AG04450 (cell line): ENCODE measurements at places on chromosomes 2 and 18.

GRCh38 chr2:233413046-233413445 is 58.8 kb downstream of the DGKD start:
- no peak for DNase-seq

DNA sequence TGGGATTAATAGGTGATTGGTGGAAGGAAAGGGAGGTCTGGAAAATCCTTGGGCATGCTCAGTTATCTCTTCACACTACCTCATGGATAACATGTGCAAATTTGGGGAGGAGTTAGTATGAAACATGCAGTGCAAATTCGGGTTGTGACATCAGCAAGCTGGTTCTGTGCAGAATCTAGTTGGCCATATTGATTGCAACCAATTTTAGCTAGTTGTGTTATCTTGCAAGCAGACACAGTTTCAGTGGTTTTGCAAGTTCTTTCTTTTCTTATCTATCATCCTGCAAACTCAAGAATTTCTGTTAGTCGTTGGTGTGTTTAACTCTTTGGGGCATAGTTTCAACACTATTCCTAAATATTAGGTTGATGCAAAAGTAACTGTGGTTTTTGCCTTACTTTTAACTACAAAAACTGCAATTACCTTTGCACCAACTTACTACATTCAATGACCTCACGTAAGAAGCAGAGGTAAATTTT is 135.4 kb downstream of the PTH2R start:
- DNase-seq, result no peak

- peak; percentile 15 for DNase-seq
Measured at GRCh38 chr2:36287363-36288275, 68.0 kb upstream of the CRIM1 start.

DNA sequence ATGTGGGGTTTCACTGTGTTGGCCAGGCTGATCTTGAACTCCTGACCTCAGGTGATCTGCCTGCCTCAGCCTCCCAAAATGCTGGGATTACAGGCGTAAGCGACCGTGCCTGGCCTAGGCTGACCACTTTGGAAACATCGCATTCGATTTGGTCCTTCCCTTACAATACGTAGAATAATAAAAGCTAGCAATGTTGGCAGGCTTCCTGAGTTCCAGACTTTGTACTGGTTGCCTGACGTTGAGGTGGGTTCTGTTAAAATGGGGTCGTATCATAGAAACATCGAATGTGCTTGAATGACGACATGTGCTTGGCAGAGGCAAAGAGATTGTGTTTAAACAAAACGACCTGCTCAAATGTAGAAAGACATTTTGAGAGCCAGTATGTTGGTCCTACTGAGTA is 56.1 kb downstream of the LTBP1 start:
- no peak for DNase-seq

- DNase-seq, result no peak
Measured at GRCh38 chr2:59342166-59342565, 1101.0 kb upstream of the FANCL start.

DNA sequence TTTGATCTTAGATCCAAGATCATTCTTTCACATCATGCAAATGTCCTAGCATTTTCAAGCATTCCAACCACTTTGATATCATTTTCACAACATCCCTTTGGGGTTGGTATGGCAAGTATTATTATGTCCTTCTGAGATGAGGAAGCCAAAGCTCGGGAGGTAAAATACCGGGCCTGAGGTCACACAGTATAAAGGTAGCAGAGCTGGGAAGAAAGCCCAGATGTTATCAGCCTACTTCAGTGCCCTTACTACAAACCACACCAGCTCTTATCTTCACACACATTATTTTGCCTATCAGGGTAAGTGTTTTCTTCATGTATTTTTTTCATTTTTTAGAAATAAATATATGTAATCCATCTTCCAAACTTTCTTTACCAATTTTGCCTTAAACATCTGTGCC is 4.2 kb upstream of the B4GALT6 start:
- no peak for DNase-seq

GRCh38 chr18:7755753-7756475 is 188.8 kb downstream of the PTPRM start:
- DNase-seq, result no peak

DNA sequence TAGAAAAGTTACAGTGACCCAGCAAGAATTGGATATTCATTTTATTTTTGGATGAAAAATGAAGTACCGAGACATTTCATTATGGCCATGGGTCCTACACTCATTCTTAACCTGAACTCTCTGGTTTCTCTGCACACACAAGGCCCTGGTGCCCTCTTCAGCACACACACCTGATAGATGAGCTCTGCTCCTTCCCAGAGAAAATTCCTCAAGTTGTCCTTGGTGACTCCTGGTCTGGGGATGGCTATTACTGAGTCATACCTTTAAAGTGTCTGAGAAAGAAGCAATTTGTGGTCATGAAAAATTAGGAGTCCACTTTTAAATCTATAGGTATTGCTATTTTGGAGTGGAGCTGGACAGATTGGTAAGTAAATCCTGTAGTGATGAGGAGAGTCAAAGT is 311.5 kb downstream of the CDH2 start:
- no peak for DNase-seq

DNA sequence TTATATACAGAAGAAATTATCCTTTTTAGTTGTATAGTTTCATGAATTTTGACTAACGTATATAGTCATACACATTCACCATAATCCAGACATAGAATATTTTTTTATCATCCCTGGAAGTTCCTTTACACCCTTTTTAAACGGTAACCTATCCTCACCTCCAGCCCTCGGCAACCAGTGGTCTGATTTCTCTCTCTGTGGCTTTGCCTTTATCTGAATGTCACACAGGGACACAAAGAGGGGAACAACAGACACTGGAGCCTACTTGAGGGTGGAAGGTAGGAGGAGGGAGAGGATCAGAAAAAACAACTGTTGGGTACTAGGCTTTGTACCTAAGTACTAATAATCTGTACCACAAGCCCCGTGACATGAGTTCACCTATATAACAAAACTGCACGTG is 191.9 kb downstream of the MC4R start:
- no peak for DNase-seq

GRCh38 chr18:10080372-10080771 is 166.6 kb downstream of the VAPA start:
- no peak for DNase-seq

GRCh38 chr2:20231598-20232026 is 6.7 kb upstream of the SDC1 start:
- DNase-seq, result no peak

DNA sequence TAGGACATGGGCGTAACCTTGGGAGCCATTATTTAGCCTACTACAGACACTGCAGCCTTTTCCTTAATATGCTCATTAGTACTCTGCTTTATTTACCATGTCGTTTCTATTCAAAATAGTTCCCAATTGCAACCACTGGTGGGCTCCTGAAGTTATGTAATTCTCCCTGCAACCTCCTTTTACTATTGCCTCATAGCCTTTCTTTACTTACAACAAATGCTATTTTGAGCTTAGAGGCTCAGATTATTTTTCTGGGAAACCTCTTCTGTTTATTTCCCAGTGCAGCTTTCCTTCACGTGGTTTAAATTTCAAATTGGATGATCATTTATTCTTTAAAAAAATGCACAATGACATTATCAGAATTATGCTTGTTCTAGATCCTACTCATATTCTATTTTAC is 492.3 kb upstream of the TMEFF2 start:
- DNase-seq, result no peak

- DNase-seq, result no peak
Measured at GRCh38 chr2:102235491-102235890, 48.7 kb downstream of the IL1RL2 start.

GRCh38 chr2:122486705-122487415 is 731.4 kb downstream of the TSN start:
- DNase-seq, result no peak

DNA sequence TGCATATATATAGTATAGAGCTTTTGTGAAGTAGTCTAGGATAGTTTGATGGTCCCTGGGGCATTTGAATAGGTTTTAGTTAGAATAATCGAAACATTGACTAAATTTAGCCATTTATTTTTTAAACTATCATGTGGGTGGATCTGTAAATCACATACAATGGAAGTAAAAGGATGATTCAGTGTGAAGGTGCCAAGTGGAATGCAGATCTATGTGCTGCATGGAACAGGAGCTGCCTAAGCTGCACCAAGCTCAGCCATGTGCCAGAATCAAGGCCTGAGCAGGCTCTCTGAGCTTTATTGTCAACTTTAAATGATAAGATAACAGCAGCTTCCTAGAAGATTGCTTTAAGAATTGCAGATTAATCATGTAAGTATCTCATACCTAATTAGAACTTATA is 1996.2 kb upstream of the PIK3C3 start:
- DNase-seq, result no peak

GRCh38 chr2:177275040-177275742 is 10.7 kb upstream of the NFE2L2 start:
- peak; percentile 77 for DNase-seq

- no peak for DNase-seq
Measured at GRCh38 chr2:16741498-16741897, 75.9 kb upstream of the CYRIA start.

DNA sequence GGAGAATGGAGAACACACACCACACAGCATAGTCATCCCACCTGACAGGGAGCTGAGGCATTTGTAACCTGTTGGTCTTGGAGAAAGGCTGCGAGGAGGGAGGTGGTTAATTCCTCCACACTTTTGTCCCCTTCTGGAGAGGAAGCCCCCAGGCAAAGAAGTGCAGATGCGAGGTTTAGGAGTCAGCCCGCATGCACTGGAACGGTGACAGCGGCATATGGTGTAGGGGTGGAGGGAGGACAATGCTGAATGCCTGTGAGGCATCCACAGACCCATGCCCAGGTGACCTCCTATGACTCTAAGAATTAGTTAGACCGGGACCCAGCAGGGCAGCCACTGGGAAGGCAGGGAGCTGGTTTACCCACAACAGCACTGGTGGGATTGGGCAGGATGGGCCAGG is 12.2 kb downstream of the SPATA3 start:
- DNase-seq, result no peak

GRCh38 chr2:125167820-125168219 is 1142.7 kb downstream of the CNTNAP5 start:
- peak; percentile 23 for DNase-seq

GRCh38 chr2:1766425-1766824 is 22.1 kb upstream of the PXDN start:
- DNase-seq, result no peak

- DNase-seq, result no peak
Measured at GRCh38 chr2:184297085-184297484, 301.2 kb upstream of the ZNF804A start.

DNA sequence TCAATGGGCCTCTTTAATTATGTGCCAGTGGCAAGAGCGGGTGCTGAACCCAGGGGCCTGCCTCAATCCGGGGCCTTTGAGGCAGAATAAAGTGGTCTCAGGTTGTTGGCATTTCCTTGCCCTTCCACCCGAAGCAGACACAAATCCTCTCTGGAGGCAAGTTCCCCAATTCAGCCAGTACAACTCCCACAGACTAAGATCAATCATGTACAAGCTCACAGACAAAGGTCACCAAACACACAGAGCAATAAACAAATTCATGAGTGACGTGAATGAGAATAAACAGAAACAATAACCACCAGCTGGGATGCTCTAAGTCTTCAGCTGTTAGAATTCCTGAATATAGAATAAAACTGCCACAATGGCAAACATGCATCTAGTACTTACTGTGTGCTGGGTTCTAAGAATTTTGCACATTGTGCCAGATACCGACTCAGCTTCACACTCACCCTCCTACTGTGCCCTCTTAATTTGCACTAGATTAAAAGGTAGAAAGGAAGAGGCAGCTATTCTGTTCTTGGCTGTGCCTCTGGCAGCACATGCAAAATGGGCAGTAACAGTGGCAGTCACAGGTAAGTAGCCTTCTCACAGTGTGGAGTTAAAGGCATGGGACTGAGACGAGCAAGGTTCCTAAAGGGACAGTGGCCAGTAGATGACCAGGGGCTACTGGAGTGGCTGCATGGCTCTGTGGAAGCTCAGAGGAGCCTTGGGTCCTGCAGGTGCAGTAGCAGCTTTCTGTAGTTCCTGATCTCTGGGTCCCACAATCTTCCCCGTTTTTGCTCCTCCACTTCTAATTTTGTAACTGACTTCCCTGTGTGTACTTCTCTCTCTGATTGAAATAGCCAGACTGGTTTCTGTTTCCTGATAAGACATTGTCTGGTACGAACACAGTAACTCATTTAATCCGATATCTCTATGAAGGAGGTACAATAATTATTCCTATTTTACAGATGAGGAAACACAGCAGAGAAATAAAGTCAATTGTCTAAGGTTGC is 34.6 kb upstream of the IL1B start:
- DNase-seq, result no peak

DNA sequence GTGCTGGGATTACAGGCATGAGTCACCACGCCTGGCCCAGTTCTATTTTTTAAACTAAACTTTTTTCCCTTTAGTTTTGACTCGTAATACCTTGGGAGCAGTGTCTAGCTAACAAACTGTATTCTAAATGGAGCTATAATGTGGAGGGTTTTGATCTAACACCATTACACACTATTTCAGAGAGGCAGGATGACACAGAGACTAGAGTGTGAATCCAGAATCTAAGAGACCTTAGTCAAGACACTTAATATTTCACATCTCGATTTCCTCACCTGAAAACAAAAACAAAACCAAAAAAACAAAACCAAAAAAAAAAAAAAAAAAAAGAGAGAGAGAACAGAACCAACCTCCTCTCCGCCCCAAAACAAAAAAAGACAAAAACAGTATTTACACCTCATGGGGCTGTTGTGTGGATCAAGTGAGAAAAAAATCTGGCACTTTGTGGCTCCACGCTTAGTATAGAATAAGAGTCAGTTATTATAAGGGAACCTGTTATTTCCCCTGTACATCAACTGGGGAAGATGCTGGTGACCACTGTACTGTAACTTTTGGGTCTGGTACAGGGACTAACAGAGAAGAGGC is 31.3 kb downstream of the DARS1 start:
- no peak for DNase-seq

- peak; percentile 98 for DNase-seq
Measured at GRCh38 chr2:234632527-234633391, 135.9 kb upstream of the ARL4C start.

DNA sequence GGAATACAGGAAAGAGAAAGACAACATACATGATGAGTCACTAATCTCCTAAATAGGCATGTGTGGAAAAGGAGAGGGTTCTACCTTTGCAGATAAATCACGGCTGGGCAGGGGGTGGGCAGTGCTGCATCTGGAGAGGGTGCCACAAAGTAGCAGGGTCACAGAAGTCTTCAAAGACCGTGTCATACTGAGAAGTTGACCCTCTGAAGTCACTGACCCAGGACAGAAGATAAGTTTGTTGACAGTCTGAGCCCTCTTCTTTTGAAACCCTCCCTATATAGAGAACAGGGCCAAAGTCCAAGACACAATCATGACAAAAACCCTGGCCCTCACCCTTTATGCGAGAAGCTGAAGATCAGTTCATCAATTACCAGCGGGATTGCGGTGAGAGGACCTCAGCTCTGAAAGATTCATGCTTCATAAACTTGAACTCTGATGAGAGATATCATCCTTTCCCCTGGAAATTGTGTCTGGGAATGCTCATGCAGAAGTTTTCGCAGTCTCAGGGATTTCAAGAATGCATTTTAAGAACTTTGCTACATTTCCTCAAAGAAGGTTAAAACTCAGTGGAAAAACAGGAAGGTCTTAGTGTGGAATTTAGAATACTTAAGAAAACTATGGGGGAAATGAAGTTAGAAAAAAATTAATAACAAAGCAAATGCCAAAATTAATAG is 129.5 kb downstream of the FAM124B start:
- no peak for DNase-seq
